ENCODE measurements at places on chromosomes 2 and 18.

DNA sequence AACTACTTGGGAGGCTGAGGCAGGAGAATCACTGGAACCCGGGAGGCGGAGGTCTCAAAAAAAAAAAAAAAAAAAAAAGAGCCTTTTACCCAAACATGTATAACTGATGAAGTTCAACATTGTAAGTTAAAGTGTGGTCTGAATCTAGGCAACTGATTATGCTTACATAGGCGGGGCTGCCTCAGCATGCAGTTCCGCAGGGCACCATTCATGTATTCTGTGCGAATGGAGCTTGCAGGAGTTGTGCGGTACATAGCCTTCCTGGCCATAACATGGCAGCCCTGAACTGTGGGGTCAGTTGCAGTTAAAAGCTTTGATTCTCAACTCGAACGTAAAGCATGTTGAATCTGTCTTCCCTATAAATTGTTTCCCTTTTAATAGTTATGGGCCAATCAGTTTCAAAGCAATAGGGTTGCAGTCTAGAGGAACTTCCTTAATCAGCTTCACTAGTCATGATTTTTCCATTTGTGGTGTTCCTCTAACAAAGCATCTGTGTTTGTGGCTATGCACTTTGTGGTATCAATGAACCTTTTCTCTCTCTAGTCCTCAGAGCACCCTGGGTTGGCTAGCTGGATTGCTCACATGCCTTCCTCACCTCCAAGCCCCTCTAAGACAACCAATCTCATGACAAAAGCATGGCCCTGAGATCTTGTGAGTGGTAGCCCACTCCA, 30.6 kb upstream of the CEP68 start:
- DNase-seq = no peak

DNA sequence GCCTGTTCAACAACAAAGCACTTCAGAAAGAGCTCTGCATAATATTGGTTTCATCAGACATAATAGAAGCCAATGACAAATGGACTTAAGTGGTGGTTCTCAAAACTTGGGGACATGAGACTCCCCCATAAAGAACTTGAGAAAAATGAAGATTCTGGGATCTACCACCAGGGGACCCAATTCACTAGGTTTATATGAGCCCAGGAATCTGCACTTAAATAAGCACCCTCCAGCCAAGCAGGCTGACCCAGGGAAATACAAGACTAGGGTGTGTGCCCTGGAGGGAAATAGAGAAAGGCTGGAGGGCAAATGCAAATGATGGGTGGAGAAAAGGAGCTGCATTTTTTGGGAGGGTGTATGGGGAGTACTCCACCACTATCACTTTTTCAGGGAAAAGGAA, 52.5 kb downstream of the SATB2 start:
- DNase-seq = no peak

GRCh38 chr2:217688494-217688893, 314.3 kb downstream of the TNS1 start:
- DNase-seq = no peak

- DNase-seq = no peak
Observed at GRCh38 chr2:220228310-220229006, 601.0 kb downstream of the SLC4A3 start.

DNA sequence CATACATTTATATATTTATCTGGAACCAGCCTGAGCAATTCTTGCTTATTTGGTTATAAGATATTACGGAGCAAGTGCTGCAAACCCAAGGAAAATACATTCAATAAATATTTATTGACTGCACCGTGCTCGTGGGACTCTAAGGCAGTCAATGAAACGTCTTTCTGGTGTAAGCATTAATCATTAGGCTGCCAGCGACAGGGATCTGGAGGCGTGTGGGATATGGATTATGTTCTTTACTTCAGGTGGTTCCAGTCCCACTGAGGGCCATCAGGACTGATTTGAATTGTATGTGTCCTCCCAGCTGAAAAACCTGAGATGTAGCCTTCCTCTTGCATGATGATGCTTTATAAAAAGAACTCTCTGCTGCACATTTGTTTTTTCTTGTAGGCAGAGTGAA, 75.4 kb downstream of the TACR1 start:
- DNase-seq = no peak

DNA sequence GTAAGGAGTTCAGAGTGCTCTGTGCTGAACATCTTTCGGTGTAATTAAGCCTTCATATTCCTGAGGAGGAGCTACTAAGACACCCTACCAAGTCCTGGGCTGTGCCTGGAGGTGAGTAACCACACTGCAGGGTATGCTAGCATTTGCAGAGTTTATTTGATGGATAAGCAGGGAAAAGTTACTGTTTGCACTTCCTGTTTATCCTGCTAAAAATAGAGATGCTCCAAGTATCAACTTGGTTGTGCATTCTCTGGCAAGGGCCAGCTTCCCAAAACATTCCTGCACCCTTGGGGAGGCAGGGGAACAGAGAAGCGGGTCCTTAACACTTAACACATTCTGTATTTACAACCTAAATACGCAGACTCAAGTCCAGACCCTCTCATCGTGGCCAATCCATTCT, 49.8 kb downstream of the PARD6G start:
- no peak for DNase-seq

DNA sequence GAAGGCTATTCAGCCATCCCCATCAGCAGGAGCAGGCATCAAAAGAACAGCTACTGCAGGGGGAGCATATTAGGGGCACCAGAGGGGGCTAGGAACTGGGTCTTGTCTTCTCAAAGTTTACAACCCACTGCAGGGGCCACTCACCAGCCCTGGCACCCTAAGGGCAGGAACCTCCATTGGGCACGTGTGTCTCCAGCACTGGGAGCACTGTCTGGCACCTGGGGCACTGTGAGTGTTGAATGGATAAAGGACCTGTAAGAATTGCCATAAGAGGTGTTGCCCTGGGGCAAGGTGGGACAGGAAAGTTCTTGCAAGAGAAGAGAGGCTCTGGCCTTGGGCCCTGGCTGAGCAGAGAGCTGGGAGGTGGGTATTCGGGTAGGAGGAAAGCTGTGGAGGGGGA, 1.4 kb upstream of the STEAP3 start:
- no peak for DNase-seq

DNA sequence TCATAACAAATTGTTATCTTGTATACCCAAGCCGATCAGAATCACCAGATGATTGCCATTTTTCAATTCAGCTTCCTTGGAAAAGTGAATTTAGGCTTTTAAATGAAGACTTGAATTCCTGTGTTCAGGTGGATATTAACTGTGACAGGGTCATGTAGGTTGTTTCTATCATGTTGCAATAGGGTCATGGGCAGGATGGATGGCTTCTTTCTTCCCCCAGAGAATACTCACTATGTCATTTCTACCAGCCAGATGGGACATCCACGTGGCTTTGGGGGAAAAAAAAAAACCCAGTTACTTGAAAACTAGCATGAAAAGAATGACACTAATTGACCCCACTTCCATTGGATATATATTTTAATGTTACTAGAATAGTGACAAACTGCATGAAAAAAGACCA, 14.6 kb upstream of the DSG2 start:
- DNase-seq = no peak

- no peak for DNase-seq
Observed at GRCh38 chr2:238801791-238802190, 46.1 kb upstream of the TWIST2 start.

DNA sequence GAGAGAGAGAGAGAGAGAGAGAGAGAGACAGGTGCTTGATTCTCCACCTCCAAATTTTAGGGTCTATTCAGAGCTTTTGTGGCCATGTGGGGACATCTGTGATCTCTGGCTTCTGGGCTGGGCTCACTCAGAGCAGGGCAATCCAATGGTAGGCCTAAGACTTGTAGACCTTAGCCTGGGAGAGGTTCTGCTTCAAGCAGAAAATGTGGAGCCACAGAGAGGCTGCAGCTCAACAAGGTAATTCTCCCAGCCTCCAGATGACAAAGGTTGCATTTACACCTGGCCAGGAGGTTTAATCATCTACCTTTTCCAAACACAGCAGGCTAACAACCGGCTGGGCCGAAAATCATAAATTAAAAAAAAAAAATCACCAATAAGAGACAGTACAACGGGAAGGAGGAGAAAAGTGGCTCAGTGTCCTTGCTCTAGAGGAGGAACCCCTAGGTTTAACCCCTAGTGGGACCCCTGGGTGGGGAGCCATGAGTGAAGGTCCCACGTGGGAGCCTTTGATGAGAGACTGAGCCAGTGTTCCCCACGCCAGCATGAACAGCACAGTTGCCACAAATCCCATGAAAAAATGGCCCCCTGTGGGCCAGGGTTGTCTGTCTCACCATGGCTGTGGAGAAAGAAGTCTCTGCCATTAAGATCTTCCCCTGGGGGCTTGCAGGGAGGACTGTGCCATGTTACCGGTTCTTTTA, 124.0 kb upstream of the GATA6 start:
- DNase-seq = no peak

DNA sequence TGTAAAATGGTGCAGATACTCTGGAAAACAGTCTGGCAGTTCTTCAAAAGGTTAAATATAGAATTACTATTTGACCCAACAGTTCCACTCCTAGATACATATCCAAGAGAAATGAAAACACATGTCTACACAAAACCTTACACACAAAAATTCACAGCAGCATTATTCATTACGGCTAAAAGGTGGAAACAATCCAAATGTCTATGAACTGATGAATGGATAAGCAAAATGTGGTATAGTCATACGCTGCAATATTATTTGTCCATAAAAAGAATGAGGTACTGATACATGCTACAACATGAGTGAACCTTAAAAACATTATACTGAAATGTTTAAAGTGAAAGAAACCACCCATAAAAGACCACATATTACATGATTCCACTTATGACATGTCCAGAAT, 4.0 kb downstream of the CYP27C1 start:
- no peak for DNase-seq

DNA sequence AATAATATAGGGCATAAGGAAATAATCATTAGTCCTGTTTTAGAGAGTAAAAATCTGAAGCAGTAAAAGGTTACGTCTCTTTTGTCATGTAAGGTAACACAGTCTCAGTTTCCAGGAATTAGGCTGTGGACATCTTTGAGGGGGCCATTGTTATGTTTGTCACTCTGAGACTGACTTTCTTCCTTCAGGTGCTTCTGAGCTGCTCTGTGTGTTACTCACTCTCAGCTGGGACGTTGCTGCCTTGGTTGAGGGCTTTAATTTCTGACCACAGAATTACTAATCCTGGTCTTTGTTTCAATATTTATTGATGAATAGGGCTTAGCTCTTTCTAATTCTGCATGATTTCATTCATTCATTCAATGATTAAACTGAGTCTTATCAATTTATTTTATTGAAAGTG, 55.9 kb upstream of the SLC38A11 start:
- DNase-seq = no peak

- no peak for DNase-seq
Observed at GRCh38 chr2:12501469-12502158, 215.1 kb upstream of the TRIB2 start.

DNA sequence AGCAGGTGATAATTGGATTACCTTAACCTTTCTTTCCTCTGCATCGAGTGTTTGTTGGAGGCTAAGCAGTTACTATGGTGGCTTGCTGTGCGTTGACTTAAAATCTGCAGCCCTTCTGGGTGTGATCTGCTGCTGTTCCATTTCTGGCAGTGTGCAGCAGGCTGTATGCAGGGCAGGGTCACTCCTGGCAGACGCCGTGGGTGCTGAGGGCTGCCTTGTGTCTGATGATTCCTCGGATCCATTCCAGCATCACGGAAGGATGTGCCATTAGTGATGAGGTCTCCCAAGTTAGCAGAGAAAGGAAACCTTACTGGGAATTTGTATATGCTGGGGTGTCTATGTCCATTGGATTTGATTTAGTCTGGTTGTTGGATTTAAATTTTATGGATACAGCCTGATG, 310.8 kb downstream of the AGAP1 start:
- DNase-seq = no peak

DNA sequence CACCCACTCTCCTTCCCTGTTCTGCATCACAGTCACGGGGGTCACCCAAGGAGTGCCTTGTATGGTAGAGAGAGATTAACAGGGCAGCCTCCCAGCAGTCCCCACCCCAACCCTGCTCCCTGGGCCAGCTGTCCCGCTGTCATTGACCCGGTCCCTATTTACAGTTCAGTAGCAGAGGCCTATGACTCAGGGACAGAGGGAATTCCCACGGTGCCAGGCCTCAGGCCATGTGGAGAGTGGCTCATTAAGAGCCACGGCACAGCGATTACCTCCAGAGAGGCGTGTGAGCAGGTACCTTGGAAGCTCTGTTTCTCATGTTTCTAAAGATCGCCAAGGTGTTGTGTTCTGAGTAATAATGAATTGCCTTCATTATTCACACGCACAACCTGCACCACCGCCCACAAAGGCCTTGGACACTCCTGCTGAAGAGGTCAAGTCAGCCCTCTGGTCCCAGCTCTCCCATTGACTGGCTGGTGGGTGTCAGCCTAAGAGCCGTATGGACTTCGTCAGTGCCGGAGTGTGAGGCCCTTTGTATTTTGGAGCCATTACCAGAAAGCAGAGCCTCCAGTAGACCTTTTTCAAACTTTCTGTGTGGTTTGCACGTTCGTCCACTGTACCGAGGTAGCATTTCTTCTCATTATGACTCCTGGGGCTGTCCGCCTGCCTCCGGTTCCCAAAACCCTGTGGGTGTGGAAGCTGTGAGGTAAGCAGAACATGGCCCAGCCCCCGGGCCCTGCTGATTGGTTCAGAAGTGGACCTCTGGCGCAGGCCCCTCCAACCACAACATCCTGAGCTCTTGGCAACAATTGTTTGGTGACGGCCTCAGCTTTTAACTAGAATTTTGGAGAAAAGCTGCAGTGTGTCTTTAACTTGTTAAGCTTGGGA, 47.0 kb downstream of the SERTAD2 start:
- no peak for DNase-seq

GRCh38 chr18:22159014-22159413, 10.4 kb upstream of the GATA6 start:
- no peak for DNase-seq

DNA sequence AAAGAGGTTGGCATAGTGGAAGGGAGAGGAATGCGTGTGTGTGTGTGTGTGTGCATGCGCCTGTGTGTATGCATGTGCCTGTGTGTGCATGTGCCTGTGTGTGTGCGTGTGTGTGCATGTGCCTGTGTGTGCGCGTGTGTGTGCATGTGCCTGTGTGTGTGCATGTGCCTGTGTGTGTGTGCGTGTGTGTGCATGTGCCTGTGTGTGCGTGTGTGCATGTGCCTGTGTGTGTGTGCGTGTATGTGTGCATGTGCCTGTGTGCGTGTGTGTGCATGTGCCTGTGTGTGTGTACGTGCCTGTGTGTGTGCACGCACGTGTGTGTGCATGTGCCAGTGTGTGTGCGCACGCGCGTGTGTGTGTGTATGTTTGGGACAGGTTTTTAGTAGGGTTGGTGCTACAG, 205.1 kb downstream of the MEMO1 start:
- DNase-seq = no peak

DNA sequence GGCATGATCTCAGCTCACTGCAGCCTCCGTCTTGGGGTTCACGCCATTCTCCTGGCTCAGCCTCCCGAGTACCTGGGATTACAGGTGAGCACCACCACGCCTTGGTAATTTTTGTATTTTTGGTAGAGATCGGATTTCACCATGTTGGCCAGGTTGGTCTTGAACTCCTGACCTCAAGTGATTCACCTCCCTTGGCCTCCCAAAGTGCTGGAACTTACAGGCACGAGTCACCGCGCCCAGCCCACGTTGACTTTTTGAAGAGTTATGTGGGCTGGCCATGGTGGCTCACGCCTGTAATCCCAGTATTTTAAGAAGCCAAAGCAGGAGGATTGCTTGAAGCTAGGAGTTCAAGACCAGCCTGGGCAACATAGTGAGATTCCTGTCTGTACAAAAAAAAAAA, 20.8 kb downstream of the CCL20 start:
- no peak for DNase-seq

All from NCI-H1105 (cell line).